ENCODE measurements at places on chromosomes 5 and 9.
A peak's percentile ranks its signal among the peaks of the same experiment; 100 is the strongest.

GRCh38 chr5:102998224-102998623 lies 121.7 kb downstream of the GIN1 start:
- no peak for DNase-seq

- DNase-seq: no peak
Measured at GRCh38 chr9:75937521-75938258, 47.2 kb downstream of the PCSK5 start.

DNA sequence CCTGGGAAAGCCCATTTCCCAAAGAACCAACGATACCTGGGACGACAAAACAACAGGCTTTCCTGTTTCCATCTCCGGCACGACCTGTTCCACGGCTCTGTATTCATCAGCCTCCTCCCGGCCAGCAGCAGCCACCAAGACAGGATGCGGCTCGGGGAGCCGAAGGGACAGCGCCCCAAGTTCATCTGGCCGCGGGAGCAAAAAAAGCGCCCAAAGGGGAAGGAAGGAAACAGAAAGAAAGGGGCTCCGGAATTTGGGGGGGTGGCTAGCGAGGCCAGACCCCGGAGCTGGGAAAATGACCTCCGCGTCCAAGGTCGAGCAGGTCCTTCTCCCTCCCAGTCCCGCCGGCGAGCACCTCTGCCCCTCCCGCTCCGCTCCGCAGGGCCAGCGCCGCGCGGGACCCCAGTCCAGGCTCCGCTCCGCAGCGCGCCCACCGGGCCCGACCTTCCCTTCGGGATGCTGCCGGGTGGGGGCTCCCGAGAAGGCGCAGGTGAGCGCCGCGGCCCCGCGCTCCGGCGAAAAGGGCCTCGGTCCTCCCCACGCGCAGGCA lies 608 bp downstream of the ELOVL7 start:
- no peak for DNase-seq

GRCh38 chr5:175159956-175160355 lies 284.0 kb downstream of the DRD1 start:
- no peak for DNase-seq

DNA sequence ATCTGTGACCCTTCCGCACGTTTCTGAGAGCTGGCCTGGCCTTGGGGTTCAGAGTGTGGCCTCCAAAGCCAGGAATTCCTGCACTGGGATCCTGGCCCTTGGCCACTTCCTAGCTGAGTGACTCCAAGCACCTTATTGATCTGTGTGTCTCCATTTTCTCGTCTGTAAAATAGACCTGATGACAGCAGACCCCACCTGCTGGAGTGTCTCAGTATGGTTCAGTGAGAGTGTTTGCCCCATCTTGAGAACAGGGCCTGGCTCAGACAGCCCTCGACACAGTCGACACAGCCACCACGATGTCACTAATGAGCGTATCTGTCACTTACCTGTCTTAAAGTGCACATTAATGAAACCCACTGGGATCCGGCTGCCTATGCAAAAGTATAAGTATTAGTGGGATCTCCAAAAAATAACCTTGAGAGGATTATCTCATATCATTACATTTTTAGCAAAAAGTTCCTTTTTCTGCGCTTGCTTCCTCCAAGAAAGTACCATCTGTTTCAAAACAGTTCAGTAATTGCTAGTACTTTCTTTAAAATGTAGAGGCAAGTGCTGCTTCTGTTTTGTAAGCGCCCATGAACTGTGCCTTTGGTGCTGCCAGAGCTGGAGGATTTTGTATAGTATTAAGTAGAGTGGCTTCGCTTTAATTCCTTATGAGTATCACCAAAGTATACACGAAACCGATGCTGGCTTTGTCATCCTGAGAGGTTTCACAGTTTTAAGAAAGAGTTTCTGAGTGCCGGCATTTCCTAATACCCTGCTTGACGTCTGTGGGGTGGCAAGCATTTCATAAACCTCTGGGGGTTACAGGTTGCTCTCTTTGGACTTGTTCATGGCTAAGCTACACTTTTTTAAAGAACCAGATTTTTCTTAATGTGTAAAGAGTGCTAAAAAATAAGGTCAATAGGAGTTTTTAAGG lies 31.7 kb downstream of the UBE2QL1 start:
- DNase-seq: no peak

- no peak for DNase-seq
Measured at GRCh38 chr5:103433211-103433610, 129.4 kb downstream of the NUDT12 start.

GRCh38 chr9:72952381-72952690 lies 517 bp downstream of the ALDH1A1 start:
- DNase-seq: no peak

GRCh38 chr9:36163049-36163785 lies 6.0 kb upstream of the CCIN start:
- DNase-seq: no peak

DNA sequence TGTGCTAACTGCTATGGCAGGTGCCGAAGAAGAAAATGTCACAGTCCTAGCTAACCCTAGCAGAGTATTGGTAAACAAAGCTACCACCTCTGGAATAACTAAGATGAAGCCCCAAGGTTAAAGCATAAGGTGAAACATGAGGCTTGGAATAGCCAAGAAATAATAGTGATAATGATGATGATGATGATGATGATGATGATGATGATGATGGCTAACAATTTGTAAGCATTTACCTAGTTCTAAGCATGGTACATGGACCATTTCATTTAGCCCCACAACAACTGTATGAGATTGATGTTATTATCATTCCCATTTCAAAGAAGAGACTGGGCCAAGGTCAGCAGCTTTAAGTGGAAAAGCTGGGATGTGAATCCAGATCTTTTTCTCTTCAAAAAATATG lies 35.3 kb downstream of the SH3RF2 start:
- no peak for DNase-seq

DNA sequence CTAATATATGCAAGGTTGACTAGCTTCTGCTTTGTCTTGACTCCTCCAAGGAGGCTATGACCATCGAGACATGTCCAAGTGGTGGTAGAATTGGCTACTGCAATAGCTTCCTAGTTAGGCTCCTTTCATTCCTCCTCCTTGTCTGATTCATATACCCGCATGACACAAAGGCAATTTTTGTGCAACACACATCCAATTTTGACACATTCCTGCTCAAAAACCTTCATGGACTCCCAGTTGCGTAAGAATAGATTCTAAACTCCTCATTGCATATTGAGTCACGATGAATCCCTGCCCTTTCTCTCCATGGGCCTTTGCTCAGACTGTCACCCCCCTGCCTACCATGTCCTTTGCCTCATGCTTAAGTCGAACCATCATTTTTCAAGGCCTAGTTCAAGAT lies 344.5 kb downstream of the ACTL7B start:
- no peak for DNase-seq

DNA sequence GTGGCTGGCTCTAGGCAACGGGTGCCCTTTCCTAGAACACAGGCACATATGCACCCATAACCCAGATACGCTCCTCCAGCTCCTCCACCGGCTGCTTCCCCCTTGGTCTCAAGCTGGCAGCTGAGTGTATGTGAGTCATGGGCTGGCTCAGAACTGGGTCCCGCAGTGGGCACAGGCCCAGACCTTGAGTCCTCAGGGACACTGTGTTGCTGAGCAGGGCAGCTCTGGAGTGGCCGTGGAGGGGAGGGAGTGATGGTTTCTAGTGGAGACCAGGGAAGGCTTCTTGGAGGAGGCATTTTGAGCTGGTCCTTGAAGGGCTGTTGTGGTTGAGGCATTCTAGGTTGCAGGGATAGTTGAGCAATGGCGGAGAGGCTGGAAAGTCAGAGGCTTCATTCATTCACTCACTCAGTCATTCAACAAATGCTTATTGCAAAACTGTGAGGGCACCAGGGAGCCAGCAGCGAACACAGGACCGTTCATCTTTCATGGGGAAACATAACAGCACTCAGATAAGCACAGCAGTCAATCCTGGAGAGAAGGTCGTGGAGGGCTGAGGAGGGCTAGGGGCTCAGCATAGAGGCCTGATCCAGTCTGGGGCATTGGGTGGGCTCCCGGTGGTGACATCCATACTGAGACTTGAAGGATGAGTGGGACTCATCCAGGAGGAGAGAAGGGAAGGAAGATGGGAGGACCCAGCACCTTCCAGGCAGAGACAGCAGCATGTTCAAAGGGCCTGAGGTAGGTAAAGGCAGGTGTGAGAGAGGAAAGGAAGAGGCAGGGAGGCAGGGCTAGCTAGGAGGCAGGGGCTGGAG lies 2.4 kb downstream of the BBLN start:
- no peak for DNase-seq

DNA sequence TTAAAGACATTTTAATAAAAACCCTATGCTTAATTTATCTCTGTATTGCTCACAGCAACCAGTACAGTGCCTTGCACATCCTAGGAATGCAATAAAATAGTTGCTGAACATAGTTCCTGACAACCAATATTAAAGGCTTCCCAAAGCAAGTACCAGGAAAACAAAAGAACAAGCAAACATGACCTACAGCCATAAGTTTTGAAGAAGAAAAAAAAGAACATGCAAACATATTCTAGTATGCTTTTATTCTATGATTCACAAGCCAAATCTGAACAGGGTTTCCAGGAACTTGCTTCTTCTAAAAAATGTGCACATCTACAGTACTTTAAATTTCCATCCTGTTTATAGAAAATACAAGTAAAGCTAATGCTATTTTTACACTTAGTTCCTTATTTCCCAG lies 4.5 kb downstream of the CEMIP2 start:
- no peak for DNase-seq

- no peak for DNase-seq
Measured at GRCh38 chr5:167861129-167861927, 430.1 kb upstream of the WWC1 start.

- DNase-seq: no peak
Measured at GRCh38 chr5:149280124-149280523, 8.5 kb downstream of the AFAP1L1 start.

DNA sequence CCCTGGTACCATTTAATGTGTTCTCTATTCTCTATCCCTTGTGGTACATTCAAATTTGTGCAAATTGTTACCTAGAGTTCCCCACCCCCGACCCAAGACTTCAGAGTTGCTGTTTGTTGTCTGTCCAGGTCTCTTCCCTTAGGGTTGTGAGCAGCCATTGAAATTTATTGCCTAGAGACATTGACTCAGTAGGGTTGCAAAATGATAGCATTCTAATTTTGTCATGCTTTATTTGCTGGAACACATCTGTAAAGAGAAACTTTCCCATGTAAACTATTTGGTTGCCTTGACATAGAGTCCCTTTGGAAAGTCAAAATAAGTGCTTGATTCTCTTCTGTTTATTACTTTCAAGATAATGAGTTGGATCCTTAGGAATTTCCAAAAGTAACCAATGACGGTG lies 91.7 kb upstream of the KLF9 start:
- DNase-seq: no peak

- no peak for DNase-seq
Measured at GRCh38 chr5:78518365-78519197, 130.0 kb downstream of the LHFPL2 start.

- DNase-seq: no peak
Measured at GRCh38 chr9:115882911-115883310, 270.7 kb upstream of the PAPPA start.

DNA sequence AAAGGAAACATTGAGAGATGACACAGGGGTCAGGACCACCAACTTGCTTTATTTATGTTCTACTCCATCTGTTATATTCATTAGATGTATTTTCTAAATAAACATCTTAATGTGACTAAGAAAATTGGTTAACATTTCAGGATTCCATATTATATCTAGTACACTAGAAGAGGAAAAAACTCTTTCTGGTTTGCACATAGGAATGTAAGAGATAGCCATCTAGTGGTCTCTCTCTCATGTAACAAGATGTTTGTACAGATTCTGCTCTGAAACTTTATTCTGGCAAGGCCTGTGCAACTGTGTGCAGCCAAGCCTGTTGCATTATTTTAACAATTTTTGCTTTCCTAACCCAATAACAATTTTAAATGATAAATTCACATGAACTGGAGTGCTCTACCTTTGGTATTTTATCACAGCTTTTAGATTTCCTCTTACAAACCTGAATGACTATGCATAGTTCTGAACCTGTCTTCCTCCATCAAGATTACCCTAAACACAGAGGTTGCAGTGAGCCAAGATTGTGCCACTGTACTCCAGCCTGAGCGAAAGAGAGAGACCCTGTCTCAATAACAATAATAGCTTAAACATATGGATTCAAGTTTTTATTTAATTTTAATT lies 148.2 kb downstream of the GIN1 start:
- DNase-seq: no peak

- no peak for DNase-seq
Measured at GRCh38 chr5:61572959-61573358, 240.9 kb downstream of the ZSWIM6 start.

- DNase-seq: no peak
Measured at GRCh38 chr5:106755789-106756188, 914.9 kb downstream of the EFNA5 start.

DNA sequence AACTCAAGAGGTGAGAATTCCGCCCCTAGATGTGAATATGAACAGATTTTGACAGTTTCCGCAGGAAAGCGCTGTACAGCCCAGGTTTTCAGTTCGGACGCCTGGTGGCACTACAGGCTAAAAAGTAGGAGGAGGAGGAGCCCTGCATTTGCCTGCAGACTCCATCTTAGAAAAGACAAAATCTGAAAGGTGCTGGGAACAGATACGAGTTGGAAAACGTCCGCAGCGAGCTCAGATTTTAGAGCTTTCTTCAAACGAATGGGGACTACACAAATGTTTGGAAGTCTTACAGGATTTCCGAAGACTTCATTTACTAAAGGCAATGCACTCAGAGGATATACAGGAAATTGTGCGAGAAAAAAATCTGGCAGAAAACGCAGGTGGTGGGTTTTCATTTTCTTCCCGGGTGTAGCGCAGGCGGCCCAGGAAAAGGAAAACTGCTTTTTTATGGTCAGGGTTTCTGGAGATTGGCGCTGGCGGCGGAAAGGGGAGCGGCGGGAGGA lies 9.9 kb upstream of the PCDHB2 start:
- DNase-seq: peak; percentile 27

GRCh38 chr5:19125956-19126713 lies 861.9 kb downstream of the CDH18 start:
- DNase-seq: no peak

DNA sequence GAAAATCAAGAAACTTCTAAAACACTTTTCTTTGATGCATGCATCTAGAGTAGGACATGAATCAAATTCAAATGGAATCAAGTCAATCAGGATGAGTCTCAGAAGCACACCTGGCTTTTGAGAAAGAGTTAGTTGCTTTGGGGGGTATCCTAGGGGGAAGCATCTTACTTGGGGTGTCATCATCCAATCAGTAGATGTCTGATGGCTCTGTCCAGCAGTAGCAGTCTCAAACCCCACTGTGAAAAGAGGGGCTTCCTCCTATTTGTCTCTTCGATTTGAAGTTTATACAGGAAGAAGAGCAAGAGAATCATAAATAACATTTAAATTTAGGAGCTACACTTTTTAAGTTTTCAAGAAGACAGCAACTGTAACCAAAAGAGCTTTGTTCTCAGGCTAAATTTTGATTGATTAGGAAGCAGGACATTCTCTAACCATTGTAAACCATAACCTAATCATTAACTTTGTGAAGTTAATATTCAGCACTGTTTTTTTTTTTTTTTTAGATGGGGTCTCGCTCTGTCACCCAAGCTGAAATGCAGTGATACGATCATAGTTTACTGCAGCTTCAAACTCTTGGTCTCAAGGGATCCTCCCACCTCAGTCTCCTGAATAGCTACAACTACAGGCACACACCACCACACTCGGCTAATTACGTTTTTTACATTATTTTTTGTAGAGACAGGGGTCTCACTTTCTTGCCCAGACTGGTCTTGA lies 614.7 kb downstream of the CSNK1G3 start:
- DNase-seq: no peak

GRCh38 chr5:113825176-113825575 lies 311.7 kb downstream of the YTHDC2 start:
- no peak for DNase-seq
